ENCODE measurements at places on chromosomes 3 and 15. TPM values are rescaled to one million over a fixed set of nuclear protein-coding genes. Genes with fewer than 3 reads are reported as not detected.

DNA sequence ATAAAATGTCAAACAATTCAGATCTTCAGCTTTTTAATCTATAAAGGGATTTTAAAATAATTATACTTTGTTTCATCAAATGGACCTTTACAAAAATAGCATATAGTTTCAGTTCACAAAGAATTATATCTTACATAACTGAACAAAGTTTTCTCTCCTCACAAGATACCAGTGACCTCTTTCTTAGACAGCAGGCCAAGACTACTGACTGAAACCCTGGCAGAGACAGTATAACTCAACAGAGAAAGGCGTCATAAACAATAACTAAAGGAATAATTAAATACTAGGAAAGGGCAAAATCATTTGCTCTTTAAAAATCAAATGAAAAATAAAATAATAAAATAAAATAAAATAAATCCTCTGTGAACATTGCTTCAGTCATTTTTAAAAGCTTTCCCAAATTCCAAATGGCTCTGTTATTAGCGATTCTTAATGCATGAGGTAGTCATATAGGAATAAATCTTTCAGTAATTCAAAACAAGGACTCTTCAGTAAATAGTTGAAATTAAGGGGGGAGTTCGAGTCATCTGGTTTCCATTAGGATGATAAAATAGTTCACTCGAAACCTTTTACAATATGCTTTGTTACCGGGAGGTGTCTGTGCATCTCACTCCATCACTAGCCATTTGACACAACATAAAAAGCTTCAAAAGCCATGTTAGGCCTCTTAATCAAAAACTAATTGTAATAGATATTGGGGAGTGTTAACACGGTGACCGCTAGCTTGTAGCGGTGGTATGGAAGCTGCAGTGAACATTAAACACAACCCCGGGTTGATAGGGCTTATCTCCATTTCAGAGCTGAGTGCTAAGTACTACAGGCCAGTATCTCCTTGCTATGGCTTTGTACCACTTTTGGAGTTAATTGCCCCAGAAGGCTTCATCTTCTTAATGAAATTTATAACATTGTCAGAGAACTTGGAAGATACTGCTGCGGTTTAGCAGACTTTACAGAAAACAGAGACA is 142.9 kb upstream of the NR2F2 start:
- DNase-seq = no peak
- peaks cover 4% of the 10 kb centered on the region for H3K36me3 ChIP-seq
- no peak overlapping the region for H3K27ac ChIP-seq
- no peak overlapping the region for H3K4me3 ChIP-seq

GRCh38 chr15:75235051-75235673 is 23.0 kb upstream of the GOLGA6C start:
- H3K4me1 ChIP-seq = peaks cover 7% of the 10 kb centered on the region
- no peaks in the 10 kb centered on the region for H3K36me3 ChIP-seq
- H3K4me3 ChIP-seq = no peak overlapping the region

DNA sequence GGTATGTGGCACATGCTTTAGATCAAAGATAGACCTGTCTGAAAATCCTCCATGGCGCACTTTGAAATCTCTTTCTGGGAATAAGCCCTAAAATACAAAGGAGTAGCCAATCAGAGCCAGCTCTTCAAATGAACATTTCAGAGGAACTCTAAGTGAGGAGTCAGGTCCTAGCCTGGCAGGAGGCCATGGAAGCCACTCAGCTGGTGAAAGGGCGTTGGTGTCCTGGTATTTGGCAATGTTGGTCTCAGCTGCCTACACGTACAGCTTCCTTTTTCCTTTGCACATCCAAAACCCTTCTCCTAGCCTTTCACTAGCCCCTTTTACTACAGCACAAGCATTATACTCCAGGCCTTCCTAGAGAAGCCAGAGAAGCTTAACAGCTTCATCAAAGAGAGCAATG is 5.5 kb downstream of the WDR73 start:
- H3K27me3 ChIP-seq = no peaks in the 10 kb centered on the region
- H3K27ac ChIP-seq = no peak overlapping the region
- DNase-seq = no peak
- peaks cover 13% of the 10 kb centered on the region for H3K36me3 ChIP-seq

- H3K4me3 ChIP-seq = no peak overlapping the region
- H3K4me1 ChIP-seq = peaks cover 31% of the 10 kb centered on the region
- no peaks in the 10 kb centered on the region for H3K27me3 ChIP-seq
- DNase-seq = no peak
- H3K27ac ChIP-seq = no peak overlapping the region
These were observed 10.4 kb downstream of the WDR48 start for GRCh38 chr3:39062180-39062579.

DNA sequence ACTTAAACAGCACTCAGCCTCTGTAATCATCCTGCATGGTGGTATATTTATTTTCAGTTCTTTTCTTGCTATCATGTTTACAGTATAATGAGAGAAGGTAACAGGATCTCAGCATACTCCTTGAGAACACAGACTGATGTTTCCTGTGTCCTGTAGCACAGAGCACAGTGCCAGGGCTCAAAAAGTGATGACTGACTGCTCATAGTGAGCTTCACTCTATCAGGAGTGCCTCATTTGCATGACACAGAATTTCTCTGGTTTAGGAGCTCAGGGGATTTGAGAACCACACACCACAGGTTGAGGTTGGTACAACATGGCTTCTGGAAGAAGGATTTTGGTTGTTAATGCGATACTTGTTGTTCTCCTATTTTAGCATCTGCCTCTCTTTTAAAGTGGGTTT is 68.5 kb upstream of the SLC2A2 start:
- H3K36me3 ChIP-seq = peaks cover 29% of the 10 kb centered on the region
- no peak overlapping the region for H3K4me3 ChIP-seq
- H3K27ac ChIP-seq = no peak overlapping the region
- H3K27me3 ChIP-seq = no peaks in the 10 kb centered on the region

DNA sequence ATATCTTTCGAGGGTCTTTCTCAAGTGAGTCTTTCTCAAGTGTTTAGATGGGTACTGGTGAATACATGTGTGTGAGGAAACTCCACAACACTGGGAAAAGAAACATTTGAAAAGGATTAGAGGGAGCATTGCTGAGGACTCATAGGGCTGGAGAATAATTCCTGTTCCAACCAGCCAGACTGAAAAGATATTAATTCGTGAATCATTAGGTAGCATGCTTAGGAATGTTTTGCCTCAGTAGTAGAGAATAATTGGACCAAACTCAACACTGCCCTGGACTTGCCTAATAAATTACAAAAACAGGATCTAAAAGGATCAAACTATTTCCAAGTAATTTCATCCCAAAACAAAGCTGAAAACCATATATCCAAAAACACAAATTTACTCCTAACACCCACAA is 17.3 kb downstream of the PP2D1 start:
- H3K27me3 ChIP-seq = no peaks in the 10 kb centered on the region
- H3K4me3 ChIP-seq = no peak overlapping the region
- no peak overlapping the region for H3K27ac ChIP-seq

- no peak overlapping the region for H3K27ac ChIP-seq
- H3K36me3 ChIP-seq = no peaks in the 10 kb centered on the region
These were observed 410.6 kb upstream of the THRB start for GRCh38 chr3:24905266-24905665.

DNA sequence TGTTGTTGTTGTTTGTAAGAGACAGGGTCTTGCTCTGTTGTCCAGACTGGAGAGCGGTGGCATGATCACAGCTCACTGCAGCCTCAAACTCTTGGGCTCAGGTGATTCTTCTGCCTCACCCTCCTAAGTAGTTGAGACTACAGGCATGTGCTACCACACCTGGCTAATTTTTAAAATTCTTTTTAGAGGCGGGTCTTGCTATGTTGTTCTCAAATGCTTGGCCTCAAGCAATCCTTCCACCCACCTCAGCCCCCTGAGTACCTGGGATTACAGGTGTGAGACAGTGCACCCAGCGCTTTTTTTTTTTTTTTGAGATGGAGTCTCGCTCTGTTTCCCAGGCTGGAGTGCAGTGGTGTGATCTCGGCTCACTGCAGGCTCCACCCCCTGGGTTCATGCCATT is 46.7 kb downstream of the TMOD3 start:
- peaks cover 11% of the 10 kb centered on the region for H3K36me3 ChIP-seq
- H3K4me3 ChIP-seq = no peak overlapping the region
- H3K27ac ChIP-seq = no peak overlapping the region
- no peaks in the 10 kb centered on the region for H3K4me1 ChIP-seq
- no peak for DNase-seq

DNA sequence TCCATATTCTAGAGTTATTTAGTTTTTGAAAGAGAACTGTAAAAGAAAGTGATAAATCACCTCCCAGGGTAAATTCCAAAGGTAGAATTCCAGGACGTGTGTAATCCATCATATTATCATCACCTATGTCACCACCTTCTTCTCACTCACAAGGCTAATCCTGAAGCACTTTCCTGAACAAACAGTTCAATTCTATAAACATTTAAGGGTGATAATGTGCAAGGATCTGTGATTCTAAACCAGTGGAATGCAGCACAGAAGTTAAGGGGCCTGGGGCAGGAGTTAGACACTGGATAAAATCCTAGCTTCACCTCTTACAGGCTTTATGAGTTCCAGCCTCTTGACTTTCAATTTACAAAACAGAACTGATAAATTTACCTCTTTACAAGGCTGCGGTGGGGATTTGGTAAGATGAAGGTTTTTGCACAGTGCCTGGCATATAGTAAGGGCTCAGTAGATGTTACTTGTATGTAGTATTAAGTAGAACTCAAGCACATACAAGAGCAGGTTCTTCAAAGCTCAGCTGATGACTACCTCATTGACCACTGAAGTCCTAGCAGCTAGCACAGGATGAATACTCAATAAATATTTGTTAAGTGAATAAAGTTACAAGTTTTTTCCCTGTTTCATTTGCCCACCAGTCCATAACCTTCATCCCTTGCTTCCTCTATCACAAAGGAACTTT is 47.3 kb upstream of the CCDC80 start:
- no peaks in the 10 kb centered on the region for H3K36me3 ChIP-seq
- H3K27me3 ChIP-seq = no peaks in the 10 kb centered on the region
- no peak for DNase-seq
- no peak overlapping the region for H3K4me3 ChIP-seq

- H3K4me1 ChIP-seq = peaks cover 15% of the 10 kb centered on the region
- no peaks in the 10 kb centered on the region for H3K36me3 ChIP-seq
- peak overlapping the region; percentile 46 for H3K27ac ChIP-seq
- no peak for DNase-seq
These were observed 129.1 kb upstream of the SEMA6D start for GRCh38 chr15:47587940-47588802.

DNA sequence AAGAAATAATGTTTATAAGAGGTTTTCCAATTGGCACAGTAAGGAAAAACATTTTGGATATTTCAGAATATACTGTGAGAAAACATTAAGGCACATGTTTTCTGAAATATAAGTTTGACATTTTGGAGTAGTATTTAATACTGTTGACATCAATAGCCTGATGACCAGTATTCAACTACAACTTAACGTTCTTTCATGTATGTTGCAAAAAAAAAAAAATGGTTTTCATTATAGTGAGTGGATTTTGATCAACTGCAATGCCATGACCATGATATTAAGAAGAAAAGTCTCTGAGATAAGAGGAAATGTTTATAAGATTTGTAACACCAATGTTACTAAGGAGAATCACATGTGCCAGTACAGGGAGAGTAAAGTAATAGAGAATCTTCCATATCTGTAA is 252.8 kb upstream of the RORA start:
- H3K4me1 ChIP-seq = no peaks in the 10 kb centered on the region
- no peak overlapping the region for H3K4me3 ChIP-seq
- DNase-seq = no peak

GRCh38 chr3:26750263-26750662 is 127.7 kb downstream of the LRRC3B start:
- H3K4me1 ChIP-seq = peaks cover 6% of the 10 kb centered on the region
- DNase-seq = no peak
- H3K4me3 ChIP-seq = no peak overlapping the region
- no peaks in the 10 kb centered on the region for H3K27me3 ChIP-seq
- no peak overlapping the region for H3K27ac ChIP-seq

DNA sequence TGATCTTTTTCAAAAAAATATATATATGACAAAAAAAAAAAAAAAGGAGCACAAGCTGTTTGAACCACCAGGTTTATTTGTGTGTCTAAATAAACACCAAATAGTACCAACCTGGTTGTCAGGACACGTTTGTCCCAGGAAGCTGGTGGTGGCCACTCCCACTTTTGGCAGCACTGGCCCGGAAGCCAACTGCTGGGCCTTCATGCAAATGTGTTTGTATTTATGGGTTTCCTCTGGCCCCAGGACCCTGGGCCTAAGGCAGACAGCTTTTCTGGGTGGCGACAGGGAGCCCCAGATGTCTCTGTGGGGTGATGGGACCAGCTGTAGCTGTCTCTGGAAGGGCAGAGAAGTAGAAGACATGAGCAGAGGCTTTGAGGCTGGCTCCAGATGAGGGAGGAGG is 31.6 kb downstream of the PRKCD start:
- H3K27ac ChIP-seq = no peak overlapping the region
- no peaks in the 10 kb centered on the region for H3K4me1 ChIP-seq
- peaks cover 2% of the 10 kb centered on the region for H3K27me3 ChIP-seq

- no peak overlapping the region for H3K4me3 ChIP-seq
- peaks cover 61% of the 10 kb centered on the region for H3K27me3 ChIP-seq
- no peak overlapping the region for H3K27ac ChIP-seq
- no peak for DNase-seq
- H3K36me3 ChIP-seq = no peaks in the 10 kb centered on the region
- no peaks in the 10 kb centered on the region for H3K4me1 ChIP-seq
These were observed 25.1 kb downstream of the SOX14 start for GRCh38 chr3:137789236-137789635.

The PLA2G4E gene
- total RNA-seq = not detected

The FURIN gene
- 15.7 TPM for total RNA-seq

The KLF15 gene
- total RNA-seq = 19.3 TPM

The CORO2B gene
- 23.1 TPM for total RNA-seq

The PLXNB1 gene
- total RNA-seq = 161 TPM

The NMNAT3 gene
- 2.1 TPM for total RNA-seq

The LMCD1 gene
- total RNA-seq = 29.0 TPM

The IGSF11 gene
- 2.2 TPM for total RNA-seq

The CCR3 gene
- not detected for total RNA-seq

The GLCE gene
- total RNA-seq = 17.8 TPM

The DNAH12 gene
- total RNA-seq = 0.09 TPM

The C3orf85 gene
- total RNA-seq = not detected

Measured in neural crest cell (in vitro differentiated cells).